ENCODE measurements at places on chromosomes 6 and 20.
A peak's percentile ranks its signal among the peaks of the same experiment; 100 is the strongest.

- no peak for DNase-seq
Measured at GRCh38 chr20:43325926-43326325, 131.8 kb upstream of the SRSF6 start.

DNA sequence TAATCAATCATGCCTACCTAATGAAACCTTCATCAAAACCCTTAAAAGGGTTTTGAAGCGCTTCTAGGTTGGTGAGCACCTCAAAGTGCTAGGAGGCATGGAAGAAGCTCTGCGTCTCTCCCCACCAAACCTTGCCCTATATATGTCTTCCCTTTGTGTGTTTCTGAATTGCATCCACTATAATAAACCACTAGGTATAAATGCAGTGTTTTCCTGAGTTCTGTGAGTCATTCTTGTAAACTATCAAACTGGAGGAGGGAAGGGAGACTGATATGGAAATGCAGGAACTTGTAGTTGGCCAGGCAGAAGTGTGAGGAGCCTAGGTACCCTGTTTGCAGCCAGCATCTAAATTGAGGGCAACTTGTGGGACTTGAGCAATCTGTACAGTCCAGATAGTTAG lies 698.8 kb downstream of the DOK5 start:
- DNase-seq = no peak

GRCh38 chr6:18165751-18166150 lies 10.5 kb downstream of the KDM1B start:
- DNase-seq = no peak

DNA sequence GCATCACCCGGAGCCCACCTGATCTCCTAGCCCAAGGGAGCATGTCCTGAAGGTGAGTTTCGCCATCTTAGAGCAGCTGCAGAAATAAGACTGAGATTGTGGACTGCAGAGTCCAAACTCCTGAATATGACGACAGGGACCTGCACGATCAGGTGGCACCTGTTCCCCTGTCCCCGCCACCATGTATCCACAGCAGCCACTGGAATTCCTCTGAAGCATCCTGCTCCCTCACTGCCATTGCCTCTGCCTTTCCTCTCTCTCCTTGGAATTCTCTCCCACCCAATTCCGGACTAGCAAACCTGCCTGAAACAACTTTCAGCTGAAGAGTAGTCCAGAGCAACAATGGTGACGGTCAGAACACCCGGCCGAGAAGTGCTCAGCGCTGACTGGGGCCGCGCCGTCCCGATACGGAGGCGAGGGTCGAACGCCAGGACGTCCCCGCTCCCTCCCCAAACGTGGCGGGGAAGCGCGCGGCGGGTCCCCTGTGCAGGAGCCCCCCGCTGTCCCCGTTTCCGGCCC lies 694 bp upstream of the FAM120B start:
- no peak for DNase-seq

DNA sequence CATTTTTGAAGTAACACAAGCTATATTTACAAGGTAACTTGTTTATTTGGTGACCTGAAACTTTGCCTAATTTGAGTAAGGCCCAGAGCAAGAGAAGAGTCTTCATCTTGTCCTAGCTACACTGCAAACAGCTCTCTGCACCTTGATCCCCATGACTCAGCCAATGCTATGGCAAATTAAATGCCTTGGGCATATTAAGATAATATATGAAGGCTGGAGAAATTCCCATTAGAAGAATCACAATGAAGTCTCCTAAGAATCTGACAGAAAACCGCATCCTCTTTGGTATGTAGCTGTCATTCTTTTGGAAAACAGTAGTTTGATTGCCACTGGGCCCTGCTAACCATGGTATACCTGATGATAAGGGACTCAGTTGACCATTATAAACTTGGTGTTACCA lies 204.5 kb downstream of the UBE3D start:
- DNase-seq = no peak

GRCh38 chr6:25165177-25165576 lies 114.0 kb upstream of the CARMIL1 start:
- no peak for DNase-seq

DNA sequence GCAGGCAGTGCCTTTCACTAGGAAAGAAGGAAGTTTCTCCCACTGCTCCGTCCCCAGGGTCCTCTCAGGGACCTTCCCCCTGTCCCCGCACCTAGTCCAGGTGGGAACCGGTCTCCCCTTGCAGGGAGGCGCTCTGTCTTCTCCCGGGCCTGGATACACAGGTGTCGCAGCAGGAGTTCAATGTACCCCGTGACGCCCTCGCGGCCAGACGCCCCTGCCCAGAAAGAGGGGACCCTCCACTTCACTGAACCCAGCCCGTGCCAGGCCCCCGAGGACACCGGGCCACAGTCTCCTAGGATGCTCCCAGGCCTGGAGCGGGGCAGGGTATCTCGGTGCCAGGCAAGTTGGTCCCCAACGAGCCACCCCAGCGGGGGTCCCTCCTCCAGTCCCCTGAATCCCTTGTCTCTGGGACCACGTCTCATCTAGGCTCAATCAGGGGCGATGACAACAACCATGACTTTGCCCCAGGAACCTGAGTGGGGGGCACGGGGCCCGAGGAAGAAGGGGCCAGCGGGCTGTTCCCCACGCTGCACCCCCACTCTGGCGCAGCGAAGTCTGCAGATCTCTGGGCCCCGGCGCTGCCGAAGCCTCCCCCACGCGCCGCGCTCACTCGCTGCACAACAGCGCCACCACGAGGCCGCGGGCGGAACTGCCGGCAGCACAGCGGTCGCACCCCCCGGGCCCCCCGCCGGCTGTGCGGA lies 103.0 kb downstream of the EDN3 start:
- no peak for DNase-seq

DNA sequence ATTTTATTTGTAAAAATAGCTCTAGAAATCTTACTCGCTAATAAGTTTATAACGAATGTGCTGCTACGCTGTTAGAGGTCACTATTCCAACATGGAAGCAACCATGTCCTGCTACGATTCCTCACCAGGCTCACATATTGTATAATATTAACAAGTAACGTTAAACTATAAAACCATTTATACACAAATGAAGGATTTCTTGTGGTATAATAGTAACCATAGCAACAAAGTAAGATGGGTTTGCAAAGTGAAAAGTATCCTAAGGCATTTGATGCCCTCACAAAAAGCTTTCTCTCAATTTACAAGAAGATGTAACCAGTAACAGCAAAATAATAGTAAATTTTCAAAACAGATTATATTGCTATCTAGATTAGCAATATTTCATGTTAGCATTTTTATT lies 117.2 kb downstream of the PRKN start:
- DNase-seq = no peak

- no peak for DNase-seq
Measured at GRCh38 chr6:37688078-37688850, 9.4 kb downstream of the MDGA1 start.

GRCh38 chr6:74578339-74578738 lies 627.5 kb downstream of the COL12A1 start:
- no peak for DNase-seq

DNA sequence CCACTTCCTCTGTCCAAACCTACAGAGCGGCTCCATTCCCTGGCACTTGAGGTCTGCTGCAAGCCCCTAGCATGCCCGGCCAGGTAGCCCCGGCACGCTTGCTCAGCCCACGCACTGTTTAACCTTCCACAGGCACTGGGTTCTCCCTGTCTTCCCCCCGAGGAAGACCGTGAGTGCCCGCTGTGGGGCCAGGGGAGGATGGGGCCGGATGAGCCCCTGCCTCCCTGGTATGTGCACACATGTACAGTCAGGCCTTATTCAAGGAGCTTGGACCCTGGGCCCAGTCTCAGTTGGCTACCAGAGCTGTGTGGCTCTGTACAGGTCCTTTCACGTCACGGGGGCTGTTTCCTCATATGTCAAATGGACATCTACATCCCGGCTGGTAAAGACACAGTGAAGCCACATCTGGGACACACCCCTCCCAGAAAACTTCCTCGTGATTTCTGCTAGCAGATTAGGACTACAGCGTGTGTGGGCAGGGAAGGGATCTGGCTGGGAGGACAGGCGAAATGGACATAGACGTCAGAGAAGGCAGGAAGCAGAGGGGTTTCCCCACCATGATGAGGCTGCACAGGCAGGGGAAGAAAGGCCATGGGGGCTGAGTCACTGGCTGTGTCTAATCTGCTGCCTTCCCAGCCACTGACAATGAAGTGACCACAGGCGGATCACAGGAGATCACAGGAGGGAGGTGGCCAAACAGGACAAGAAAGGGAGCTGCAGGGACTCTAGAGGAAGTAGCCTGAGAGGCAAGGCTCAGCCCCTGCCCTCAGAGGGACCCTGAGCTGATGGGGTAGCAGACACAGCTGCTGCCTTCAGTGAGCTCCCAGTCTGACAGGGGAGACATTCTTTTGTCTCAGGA lies 62.9 kb downstream of the MRPL14 start:
- no peak for DNase-seq

DNA sequence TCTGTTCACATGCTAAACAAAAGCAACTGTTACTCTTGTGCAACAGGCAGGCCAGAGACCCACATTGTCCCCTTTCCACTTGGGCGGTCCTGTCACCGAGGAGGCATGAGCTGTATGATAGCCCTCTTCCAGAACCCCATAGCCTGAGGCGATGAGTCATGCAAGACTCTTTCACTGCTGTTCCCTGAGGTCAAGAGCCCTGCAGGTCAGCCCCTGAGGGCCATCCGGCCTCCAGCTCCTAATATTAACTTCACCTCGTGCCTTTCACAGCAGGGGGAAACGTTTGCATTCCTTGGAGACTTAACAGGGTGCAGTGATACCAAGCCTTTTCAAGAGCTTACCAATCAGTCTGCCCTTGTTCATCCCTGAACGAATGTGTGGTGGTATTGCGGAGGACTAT lies 253.3 kb upstream of the ECI2 start:
- no peak for DNase-seq

GRCh38 chr6:154995254-154996015 lies at the start of gene TIAM2:
Gene TIAM2, plus strand, starts transcription at chr6:154995315. Its CDS starts 133,909 bp downstream, at chr6:155129224.
- no peak for DNase-seq

DNA sequence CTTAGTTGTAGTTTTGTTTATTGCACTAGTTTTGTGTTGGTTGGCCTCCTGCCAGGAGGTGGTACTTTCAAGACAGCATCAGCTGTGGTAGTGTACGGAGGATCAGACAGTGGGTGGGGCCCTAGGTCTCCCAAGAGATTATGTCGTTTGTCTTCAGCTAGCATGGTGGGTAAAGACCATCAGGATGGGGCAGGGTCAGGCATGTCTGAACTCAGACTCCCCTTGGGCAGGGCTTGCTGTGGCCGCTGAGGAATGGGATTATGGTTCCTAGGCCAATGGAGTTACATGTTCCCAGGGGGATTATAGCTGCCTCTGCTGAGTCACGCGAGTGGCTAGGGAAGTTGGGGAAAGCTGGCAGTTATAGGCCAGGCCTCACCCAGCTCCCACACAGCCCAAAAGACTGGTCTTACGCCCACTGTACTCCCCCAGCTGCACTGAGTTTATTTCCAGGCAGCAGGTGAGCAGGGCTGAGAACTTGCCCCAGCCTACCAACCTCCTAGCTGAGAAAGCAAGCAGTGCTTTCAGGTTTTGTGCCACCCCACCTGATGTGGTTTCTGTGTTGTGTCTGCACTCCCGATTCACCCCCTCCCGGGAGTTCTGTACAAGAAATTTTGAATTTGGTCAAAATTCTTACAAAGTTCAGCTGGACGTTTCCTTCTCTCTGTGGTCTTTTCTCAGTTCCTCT lies 24.7 kb downstream of the ZSCAN31 start:
- no peak for DNase-seq

DNA sequence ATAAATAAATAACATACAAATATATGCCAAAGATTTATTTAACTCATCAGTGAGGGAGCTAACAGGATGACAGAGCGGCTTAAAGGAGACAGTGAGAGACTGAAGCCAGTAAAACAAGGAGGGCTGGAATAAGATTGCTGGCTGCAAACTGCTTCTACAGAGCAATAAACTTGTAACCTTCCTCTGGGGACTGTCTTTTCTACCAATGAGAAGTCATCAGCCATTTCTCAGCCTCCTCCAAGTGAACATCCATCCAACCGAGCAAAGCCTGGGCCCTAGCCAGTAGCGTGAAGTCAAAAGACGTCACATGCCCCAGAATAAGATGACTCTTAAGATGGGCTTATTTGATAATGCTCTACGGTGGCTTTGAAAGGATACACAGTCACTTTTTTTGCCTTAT lies 42.5 kb downstream of the CPXM1 start:
- peak; percentile 24 for DNase-seq

DNA sequence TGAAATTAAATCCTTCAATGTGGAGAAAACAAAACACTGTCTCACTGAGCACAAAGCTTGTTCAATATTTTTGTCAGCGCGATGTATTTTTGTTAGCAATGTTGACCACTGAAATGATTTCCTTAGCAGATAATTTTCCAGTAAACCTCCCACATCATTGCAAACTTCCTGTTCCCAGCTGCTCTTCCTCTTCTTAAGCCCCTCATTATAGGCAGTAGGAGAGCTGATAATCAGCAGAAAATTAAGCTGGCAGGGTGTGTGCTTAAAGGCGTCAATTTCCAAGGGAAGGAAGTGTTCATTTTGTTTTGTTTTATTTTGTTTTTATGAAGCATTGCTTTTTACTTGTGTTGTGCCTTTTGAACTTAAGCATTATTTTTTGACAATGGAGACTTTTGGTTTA lies 29.1 kb upstream of the TMEM14A start:
- no peak for DNase-seq

GRCh38 chr6:118029967-118030366 lies 122.9 kb downstream of the SLC35F1 start:
- DNase-seq = no peak

DNA sequence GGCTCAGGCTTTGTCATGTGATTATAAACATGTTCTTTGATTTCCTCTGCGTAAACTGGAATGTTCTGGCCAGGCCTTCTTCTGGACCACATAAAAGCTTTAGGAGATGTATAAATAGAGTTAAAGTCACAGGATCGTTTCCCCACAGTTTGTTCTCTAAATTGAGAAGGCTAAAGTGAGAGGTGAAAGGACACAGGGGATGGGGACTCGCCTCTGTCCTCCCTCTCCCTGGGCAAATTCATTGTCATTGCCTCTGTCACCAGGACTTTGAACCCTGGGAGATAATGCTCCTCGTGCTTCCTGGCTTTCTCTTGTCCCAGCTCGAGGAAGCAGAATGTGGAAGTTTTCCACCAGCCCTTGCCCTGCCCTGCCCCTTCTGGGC lies 20.3 kb upstream of the ZFAND3 start:
- DNase-seq = no peak

GRCh38 chr20:49447946-49448809 lies 34.3 kb downstream of the KCNB1 start:
- DNase-seq = peak; percentile 83

- peak; percentile 75 for DNase-seq
Measured at GRCh38 chr6:170147832-170148708, 142.8 kb downstream of the DLL1 start.

- DNase-seq = no peak
Measured at GRCh38 chr20:63029358-63030121, 22.8 kb upstream of the BHLHE23 start.

- DNase-seq = no peak
Measured at GRCh38 chr20:35463455-35464300, 8.3 kb downstream of the CEP250 start.
